ENCODE measurements at places on chromosomes 5 and 9.
A peak's percentile ranks its signal among the peaks of the same experiment; 100 is the strongest.

GRCh38 chr5:34012791-34013190, 4.9 kb upstream of the AMACR start:
- DNase-seq = no peak

DNA sequence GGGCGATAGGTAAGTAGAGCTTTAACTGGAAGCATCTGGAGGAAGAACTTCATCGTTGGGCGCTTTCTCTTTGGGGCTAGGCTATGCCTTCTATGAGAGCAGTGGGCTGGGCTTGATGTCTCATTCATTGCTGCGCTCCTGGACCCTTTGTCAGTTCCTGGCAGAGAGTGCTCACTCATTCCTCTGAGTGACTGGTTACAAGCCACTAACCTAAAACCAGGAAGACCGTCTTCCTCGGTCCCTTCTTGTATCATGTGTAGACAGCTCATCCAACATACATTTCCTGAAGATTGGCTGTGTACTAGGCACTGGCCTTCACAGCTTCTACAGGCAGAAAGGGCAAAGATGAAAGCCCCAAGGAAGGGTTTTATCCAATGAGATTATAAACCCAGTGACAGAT, 6.4 kb downstream of the SWI5 start:
- no peak for DNase-seq

- no peak for DNase-seq
Measured at GRCh38 chr5:60754495-60754894, 54.5 kb upstream of the DEPDC1B start.

GRCh38 chr5:35229076-35230037, 930 bp downstream of the PRLR start:
- peak; percentile 78 for DNase-seq

GRCh38 chr5:80641353-80641752, 13.1 kb upstream of the MSH3 start:
- DNase-seq = no peak

DNA sequence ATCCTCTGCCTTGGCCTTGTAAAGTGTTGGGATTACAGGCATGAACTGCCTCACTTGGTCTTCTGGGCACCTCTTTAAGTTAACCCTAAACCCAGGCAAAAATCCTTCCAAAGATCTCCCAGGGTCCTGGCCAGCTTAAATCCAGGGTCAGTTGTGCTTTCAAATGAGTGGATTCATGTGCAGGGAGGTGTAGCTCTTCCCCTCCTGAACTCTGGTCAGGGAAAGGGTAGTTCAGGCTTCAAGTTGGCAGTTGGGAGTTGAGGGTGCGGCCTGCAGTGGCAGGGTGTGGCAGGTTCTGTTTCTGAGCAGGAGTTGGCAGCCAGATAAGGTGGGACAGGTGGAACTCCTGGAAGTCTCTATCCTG, 3.6 kb downstream of the HNRNPAB start:
- no peak for DNase-seq
